ENCODE measurements at places on chromosomes 13 and 19.

DNA sequence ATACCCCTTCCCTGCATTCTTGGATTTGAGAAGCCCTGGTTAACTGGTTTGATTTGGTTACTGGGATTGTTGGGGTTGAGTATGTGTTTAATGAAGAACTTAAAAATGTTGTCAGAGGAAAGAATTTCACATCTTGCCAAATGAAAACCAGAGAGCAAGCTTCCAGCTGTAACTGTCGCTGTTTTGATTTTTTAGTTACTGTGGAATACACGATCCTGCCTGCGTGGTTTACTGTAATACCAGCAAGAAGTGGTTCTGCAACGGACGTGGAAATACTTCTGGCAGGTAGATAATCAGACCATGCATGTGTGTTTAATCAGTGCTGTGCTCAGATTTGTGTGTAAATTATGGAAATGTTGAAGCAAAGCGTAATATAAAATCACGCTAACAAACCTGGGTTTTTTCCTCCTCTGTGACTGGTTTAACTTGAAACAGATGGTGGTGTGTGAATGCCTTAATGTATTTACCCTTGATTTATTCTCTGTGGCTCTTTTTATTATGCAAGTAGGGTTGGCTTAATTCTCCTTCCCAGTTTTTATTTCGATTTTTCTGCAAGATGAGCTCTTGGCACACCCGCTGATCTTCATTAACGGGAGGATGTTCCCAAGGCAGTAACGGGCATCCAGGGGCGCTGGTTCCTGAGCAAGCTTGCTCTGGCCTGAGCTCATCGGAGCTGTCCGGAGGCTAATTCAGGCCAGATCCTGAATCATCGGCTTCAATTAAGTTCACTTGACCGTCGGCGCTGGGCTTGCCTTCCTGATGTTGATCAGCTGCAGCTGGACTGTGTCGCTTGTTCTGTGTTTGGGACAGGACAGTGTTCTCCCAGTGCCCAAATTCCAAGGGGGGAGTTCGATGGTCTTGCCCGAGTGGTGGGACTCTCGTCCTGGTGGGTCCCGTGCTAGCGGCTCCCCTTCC, 16.0 kb downstream of the UPF1 start:
- DNase-seq: no peak

DNA sequence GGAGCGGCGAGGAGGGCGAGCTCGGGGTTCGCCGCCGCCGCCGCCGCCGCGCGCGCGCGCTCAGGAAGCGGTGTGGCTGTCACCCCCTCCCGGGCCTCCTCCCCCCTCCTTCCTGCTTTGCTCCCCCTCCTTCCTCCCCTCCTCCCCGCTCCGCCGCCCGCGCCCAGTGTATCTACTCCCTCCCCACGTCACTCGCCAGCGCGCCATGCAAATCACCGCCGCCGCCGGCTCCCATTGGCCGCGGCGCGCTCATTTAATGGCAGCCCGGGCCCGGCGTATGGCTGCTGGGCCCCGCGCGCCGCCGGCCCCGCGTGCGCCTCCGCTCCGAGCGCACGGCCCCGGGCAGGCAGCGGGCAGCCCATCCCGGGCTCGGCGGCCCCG, 335 bp upstream of the SOX1 start:
- no peak for DNase-seq

GRCh38 chr19:45884682-45885555, 1.0 kb downstream of the IRF2BP1 start:
- DNase-seq: no peak

GRCh38 chr19:14554382-14554812, 17.5 kb downstream of the NDUFB7 start:
- no peak for DNase-seq

DNA sequence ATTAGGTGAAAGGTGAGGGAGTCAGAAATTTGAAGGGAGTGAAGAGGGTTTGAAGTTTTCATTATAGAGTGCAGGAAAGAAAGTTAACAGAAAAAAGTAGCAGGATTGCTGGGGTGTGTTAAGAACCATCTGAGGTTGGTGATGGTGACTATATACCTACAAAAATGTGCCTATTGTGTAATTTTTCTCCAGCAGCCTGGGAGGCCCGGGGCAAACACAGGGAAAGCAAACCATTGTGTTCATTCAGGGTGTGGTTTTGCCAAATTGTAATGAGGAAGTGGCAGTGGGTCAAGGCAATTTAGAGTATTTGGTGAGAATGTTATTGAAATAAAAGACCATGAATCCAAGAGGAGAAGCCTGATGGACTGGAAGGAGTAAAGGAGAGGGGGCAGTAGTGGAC, 8.2 kb upstream of the SUCLA2 start:
- DNase-seq: no peak

DNA sequence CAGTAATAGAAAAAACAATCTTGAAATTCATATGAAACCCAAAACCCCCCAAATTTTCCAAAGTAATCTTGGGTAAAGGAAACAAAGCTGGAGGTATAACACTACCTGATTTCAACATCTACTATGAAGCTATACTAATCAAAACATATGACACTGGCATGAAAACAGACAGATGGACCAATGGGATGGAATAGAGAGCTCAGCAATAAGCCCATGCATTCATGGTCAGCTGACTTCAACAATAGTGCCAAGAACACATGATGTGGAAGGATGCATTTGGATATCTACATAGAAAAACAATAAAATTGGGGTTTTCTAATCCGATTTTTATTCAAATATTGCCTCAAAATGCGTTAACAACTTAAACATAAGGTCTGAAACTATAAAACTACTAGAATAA, 32.2 kb upstream of the ZNF766 start:
- no peak for DNase-seq

DNA sequence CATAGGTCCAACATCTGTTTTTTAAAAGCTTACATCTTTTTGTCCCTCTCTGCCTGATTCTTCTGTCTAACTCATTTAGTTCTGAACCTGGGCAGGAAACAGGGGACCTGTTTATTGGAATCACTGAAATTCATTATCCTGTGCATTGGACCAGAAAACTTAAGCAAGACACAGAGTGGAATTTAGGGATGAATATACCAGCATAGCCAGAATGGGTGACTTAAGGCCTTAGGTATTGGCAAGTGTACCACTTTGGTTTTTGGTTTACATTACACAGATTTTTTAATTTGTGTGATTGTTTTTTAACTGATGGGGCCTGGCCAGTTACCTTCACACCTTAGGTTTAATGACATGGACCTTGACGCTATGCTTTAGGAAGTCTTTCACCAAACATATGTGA, 232.5 kb downstream of the GPC5 start:
- DNase-seq: no peak

- no peak for DNase-seq
Observed at GRCh38 chr13:49342454-49342853, 94.7 kb downstream of the CDADC1 start.

GRCh38 chr13:85616275-85616674, 182.9 kb downstream of the SLITRK6 start:
- DNase-seq: no peak

DNA sequence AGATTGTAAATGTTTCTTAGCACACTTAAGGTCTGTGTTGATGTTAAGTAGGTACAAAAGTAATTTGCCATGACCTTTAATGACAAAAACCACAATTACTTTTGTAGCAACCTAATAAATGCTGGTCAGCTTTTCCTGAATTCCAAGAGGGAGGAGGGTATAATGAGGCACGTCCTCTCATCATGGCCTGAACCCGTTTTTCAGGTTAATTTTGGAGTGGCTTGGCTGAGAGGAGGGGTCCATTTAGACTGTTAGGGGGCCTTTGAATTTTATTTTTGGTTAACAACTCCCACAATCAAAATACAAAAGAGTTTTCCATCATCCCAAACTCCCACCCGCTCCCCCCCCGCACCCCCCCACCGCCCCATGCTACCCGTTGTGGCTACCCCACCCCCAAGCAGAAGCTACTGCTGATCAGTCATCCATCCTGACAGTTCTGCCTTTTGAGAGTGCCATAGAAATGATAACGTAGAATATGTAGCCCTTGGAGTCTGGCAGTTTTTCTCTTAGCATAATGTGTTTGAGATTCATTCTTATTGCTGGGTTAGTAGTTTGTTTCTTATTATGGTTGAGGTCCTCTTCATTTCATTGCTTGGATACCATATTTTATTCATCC, 14.4 kb upstream of the PLEKHF1 start:
- DNase-seq: no peak

DNA sequence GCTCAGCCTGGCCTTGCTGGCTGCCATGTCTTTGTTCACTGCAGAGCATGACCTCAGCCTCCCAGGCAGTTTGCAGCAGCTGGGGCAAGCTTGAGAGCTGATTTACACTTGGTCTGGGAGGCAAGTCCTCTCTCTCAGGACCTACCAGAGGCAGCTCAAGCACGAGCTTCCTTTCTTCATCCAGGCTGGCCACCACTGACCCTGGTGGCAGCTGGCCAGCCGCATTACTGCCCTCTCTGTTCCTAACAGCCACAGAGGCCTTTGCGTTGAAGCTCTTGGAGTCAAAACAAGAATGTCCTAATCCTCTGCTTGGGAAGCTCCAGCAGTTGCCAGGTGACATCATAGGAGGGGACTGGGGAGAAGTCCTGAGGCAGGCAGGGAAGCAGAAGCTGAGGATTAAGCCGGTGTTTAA, 85.7 kb downstream of the NUFIP1 start:
- no peak for DNase-seq

DNA sequence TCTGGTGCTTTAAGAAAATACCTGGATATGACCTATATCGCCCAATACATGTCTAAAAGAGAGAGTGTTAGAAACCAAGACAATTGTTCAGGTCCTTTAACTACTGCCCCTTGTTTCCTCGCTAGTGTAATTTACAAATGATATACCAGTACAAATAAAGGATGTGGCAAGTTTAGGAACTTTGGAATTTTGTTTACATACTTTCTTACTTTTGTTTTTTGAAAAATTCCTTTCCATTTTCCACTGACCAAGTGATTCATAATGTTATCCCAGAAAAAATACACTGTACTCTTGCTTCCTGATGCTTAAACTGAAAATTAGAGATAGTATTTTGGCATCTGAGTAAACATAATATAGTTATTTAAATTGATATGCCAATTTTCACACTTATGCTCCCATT, 96.8 kb upstream of the CSNK1A1L start:
- no peak for DNase-seq

GRCh38 chr19:34904664-34905527, 21.8 kb upstream of the ZNF30 start:
- no peak for DNase-seq

DNA sequence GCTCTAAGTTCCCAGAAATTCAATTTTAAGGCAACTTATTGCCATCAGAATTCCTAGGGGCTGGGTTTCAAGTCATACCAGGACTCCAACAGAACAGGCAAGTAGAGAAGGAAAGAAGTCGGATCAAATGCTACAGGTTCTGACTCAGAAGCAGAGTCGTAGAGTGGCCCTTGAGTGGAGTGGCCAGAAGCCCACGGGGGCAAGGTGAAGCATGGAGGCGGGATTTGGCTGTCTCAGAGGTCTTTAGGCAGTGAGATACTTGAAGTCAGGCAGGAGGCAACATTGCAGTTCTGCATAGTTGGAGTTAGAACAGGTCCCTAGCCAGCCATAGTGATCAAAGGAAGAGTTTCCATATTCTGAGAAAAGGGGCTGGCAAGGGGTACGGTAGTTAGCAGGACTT, 111.6 kb downstream of the NHLRC3 start:
- DNase-seq: no peak

DNA sequence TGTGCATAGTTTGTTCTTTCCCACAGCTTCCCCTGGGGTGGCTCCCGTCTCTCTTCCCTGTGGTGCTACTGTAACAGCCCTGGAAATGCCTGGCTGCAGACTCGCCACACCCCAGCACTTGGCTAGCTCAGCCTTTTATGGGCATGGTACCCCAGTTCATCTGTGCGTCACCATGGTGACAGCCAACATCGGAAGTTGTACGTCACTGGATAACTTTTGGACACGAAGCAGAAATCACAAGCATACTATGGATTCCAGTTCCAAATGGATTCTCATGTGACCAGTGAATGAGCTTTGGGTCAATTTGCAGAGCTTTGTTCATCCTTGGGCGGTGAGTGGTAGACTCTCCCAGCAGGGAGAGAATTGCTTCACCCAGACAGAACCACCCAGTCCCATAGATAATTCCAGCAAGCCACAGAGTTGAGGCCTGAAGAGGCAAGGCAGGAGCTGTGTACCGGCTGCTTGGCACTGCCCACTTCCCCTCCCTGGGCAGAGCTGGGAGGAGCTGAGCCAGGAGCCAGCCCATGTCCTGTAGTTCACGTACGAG, 54.4 kb downstream of the COL4A2 start:
- DNase-seq: no peak

- no peak for DNase-seq
Observed at GRCh38 chr13:41763782-41764181, 197.1 kb downstream of the VWA8 start.

DNA sequence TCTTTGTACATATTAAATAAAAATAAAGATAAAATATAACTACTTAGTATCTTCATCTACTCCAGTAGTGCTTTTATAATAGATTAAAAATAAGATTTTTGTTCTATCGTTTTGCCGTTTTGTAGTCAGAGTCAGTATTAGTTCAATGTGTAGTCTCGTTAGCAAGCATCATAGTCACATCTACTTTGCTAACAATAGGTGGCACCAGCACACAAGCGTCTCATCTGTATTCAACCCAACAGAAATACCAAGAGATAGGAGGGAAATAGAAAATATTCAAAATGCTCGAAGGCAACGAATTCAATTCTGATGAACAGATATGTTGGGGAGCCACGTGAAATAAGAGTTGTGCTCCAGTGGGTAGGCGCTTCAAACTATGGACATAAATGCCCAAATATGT, 21.4 kb upstream of the MICU2 start:
- DNase-seq: peak; percentile 36

DNA sequence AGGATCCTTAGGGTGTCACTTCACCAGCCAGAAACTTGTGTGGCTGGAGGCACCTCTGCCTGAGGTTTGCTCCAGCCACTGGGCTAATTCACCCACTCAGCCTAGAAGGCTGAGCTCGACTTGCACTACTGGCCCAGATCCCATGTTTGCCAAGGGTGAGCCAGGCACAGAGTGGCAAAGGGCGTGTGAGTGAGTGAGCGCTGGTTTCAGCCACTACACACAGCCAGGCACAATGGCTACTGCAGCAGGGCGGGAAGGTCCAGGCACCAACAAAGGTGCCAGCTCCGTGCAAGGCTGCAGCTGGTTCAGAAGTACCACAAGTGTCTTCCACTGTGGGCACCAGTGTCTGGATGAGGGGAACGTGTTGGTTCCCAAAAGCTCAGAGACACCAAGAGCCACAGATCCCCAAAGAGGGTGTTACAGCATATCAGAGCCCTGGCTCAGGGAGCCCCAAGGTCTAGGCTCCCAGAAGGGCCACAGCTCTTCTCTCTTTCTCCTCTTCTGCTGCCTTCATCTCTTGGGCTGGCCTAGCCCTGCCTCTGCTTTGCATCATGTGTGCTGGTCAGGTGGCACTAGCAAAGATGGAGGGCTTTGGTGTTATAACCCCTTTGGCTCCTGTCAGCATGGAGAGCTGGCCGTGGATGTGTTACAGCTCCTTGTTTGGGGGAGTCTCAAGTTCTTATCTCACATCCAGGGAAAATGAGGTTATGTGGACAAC, 736.3 kb upstream of the KLHL1 start:
- no peak for DNase-seq

- DNase-seq: no peak
Observed at GRCh38 chr13:20714563-20715329, 11.2 kb downstream of the IL17D start.

DNA sequence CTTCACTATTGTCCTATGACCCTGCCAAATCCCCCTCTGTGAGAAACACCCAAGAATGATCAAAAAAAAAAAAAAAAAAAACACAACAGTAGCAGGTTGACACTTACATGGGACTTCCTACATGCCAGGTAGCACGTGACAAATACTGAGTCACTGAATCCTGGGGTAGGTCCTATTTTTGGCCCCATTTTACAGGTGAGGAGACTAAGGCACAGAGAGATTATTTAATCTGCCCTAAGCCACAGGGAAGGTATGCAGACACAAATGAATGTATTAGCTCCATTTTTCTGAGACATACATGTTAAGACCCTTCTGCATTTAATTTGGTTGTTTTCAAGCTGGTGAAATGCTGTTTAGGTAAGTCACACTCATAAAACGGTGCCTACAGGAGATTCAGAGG, 15.7 kb downstream of the ZNF575 start:
- DNase-seq: no peak
